T-helper 22 cell (primary cell): ENCODE measurements at places on chromosomes 2 and 18.

DNA sequence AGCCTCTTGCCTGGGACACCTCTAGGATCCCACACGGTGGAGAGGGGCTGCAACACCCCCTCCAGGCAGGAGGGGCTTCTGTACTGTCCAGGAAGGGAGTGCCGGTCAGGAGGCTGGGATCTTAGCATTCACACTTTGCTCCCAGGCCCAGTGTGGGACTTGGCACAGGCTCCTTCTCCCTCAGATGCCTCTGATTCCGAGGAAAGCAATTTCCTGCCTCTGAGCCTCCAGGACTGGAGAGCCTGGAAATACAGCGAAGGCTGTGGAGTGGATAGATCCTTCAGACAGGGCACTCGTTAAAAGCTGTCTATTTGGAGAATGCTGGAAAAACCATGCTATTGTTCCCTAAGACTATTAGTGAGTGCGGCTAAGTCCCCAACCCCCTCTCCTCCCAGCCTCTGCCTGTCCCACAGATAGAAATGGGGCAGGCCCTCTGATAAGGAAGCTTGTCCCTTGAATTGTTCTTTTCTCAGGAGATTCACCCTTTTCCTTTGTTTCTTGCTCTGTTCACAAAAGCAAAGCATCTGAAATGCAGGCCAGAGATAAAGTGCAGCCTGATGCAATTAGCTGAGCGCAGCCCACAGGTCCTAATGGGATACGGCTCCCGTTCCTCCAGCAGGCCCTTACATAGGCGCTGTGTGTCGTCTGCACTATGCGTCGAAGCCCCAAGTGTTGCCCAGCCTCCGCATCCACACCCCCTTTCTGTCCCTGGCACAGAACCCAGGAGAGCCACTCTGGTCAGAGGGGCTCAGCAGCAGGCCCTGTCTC, 252.2 kb downstream of the KLHL29 start:
- no peak for DNase-seq

DNA sequence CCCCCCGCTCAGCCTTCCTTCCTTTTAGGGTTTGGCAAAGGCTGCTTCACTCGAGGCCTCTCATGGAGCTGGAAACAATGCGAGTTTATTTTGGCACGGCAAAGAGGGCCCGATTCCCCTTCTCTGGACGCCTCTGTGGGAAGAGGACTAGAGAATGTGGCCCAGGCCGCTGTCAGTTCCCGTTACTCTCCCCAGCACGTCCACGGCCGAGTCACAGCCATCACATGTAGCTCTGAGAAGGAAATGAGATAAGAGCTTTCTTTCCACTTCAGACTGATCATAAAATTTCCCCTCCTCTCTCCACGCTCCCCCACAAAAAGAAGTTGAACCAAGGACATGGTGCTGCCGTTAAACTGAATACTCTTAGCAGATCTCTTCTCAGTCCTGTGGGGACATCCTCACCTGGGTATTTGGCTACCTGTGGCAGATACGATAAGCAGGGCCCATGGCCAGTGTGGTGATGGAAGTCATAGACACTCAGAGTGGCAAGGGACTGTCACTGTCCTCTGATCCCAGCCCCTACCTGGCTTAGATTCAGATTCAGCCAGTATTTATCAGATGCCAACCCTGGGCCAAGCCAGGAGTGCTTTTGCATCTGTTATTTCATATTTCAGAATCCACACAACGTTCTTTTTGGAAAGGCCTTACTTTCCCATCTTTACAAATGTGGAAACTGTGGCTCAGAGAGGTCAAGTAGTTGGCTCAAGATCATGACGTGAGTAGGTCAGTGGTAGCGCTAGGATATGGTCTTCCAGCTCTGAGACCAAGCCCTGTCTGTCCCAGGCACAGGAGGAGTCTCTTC, 101.2 kb downstream of the MCFD2 start:
- DNase-seq = no peak

- no peak for DNase-seq
Measured at GRCh38 chr2:195656161-195656858, 716 bp upstream of the SLC39A10 start.

DNA sequence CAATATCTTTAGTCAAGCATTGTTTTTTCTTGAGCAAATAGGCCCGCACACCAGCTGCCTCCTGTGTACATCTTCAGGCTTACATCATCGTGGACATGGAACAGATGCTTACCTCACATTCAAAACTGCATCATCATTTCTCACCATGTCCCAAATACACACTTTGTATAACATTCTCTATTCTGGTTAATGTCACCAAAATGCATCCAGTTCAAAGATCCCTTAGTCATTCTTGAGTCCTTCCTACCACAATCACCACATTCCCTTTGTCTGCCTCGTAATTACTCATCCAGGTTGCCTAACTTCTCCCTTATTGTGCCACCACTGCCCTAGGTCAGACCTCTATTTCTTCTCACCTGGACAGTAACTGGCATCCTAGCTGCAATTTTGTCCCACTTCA, 373.7 kb upstream of the GALNT5 start:
- DNase-seq = no peak

- no peak for DNase-seq
Measured at GRCh38 chr2:44770221-44771195, 171.0 kb upstream of the SIX3 start.

DNA sequence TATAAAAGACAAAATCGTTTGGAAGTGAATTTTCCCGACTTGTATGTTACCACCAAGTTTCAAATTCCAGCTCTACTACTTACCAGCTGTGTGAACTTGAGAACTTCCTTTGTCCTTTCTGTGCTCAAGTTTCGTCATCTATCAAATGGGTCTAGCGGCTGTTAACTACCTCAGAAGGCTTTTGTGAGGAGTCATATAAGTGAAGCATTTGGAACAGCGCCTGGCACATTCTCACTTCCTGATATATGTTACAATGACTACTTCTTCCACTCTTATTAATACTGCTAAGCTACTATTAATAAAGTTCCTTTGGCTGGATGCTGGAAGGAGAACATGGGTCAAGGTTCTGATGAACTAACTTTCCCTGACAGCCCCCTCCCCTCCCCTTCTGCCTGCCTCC, 104.5 kb downstream of the MEIS1 start:
- no peak for DNase-seq

- DNase-seq = no peak
Measured at GRCh38 chr2:45814951-45815621, 163.6 kb downstream of the PRKCE start.

- no peak for DNase-seq
Measured at GRCh38 chr2:171822525-171823322, 71.3 kb downstream of the SLC25A12 start.

DNA sequence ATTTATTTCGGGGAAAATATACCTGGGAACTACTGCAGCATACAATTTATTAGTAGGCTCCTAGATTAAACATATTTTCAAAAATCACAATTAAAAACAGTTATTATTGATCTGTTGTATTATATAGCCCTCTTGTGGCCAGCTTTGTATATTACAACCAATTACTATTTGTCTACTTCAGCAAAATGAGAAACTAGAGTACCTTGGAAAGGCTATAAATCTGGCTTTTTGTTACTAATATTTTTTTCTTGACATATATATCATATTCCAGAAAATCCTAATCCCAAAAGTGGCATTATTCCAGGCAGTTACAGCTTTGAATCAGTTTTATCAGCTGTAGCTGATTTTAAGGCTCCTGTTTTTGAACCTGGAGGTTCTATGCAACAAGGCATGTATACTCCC, 101.2 kb downstream of the UBR3 start:
- no peak for DNase-seq

- no peak for DNase-seq
Measured at GRCh38 chr2:31296641-31297287, 62.8 kb downstream of the EHD3 start.

- DNase-seq = no peak
Measured at GRCh38 chr18:44850001-44850400, 169.3 kb downstream of the SETBP1 start.

GRCh38 chr2:128467321-128467969, 148.8 kb upstream of the HS6ST1 start:
- DNase-seq = no peak

- no peak for DNase-seq
Measured at GRCh38 chr2:168179592-168179991, 67.8 kb downstream of the STK39 start.

DNA sequence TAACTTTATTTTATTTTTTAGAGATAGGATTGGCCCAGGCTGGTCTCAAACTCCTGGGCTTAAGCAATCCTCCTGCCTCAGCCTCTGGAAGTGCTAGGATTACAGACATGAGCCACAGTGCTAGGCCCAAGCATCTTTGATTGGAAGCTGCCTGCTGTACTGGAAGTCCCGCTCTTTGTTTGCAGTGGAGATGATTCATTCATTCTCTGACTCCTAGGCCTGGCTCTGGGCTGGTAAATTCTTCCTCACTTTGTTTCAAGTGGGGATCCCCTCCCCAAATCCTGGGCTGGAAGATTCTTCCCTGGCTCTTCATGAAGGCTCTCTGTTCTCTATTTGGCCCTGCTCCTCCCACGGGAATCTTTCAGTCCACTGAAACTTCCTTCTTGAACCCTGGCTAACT, 81.9 kb downstream of the NEURL3 start:
- no peak for DNase-seq

DNA sequence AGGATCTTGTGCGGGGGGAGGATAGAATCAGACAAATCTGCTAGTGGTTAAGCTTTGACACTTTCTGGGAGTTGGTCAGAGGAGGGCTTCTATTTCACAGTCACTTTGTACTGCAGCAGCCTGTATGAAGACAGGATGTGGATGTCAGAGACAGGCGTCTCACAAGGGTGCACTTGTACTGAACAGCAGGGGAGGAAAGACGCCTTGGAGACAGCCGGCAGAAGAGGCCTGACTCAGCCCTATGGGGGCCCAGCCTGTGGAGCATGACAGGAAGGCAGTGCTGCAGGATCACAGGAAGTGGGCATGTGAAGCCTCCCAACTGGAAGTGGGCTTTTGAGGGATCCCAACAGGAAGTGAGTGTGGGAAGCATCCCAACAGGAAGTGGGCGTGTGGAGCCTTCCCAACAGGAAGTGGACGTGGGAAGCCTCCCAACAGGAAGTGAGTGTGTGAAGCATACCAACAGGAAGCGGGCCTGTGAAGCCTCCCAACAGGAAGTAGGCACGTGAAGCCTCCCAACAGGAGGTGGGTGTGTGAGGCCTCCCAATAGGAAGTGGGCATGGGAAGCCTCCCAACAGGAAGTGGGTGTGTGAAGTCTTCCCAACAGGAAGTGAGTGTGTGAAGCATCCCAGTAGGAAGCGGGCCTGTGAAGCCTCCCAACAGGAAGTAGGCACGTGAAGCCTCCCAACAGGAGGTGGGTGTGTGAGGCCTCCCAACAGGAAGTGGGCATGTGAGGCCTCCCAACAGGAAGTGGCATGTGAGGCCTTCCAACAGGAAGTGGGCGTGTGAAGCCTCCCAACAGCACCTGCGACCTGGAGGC, 212.3 kb downstream of the SNTG2 start:
- no peak for DNase-seq

DNA sequence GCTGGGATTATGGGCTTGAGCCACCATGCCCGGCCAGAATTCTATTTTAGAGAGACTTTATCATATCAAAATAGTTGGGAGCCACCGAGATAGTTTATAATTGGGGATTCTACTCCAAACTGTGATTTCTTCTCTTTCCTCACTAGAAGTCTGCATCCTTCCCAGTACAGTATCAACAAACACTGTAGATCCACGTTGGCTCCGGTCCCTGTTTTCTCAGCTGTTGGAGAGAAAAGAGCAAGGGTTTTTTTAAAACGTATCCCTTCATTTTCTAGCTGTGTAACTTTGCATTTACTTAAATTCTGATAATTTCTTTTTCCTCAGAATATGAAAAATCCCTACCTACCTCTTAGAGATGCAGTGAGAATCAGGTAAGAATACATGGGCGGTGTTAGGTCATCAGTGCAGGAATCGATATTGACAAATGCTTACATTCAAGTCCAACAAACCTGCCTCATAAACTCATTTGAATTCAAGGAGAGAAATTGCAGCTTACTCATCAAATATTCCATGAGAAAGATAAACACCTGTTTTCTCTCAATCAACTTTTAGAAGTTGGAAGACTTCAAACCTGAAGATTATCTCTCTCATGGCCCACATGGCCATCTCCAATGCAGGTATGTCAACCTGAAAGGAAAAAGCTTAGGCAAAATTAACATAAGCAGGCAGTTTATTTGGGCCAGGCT, 17.7 kb upstream of the PDCL3 start:
- DNase-seq = no peak

GRCh38 chr2:62505109-62505749, 766 bp downstream of the TMEM17 start:
- no peak for DNase-seq

- DNase-seq = no peak
Measured at GRCh38 chr2:20089715-20090464, 38.5 kb upstream of the LAPTM4A start.
